ENCODE measurements at places on chromosomes 2 and 18. TPM values are rescaled to one million over a fixed set of nuclear protein-coding genes. Genes with fewer than 3 reads are reported as not detected.

Gene ZSWIM2
- total RNA-seq, result not detected

Gene EXOC6B
- 45.9 TPM for total RNA-seq

Gene CNDP1
- not detected for total RNA-seq

Gene SLC9A4
- total RNA-seq, result not detected

Gene EVX2
- total RNA-seq, result 0.11 TPM

Gene SERPINB13
- total RNA-seq, result not detected

All from esophagus muscularis mucosa (tissue), 4 donors.